Activated T-helper 17 cell treated with anti-CD3 and anti-CD28 coated beads, Interleukin-2, amount 50 U/mL, for 72 hours (primary cell): ENCODE measurements at places on chromosomes 11 and 22. TPM values are rescaled to one million over a fixed set of nuclear protein-coding genes. Genes with fewer than 3 reads are reported as not detected.

TIMM10B gene
- 42.7 TPM for total RNA-seq

DLG2 gene
- 1.9 TPM for total RNA-seq

OR8D4 gene
- total RNA-seq = not detected

UBXN1 gene
- total RNA-seq = 70.7 TPM

OR8G1 gene
- not detected for total RNA-seq

UCP3 gene
- total RNA-seq = 4.3 TPM
